Fibroblast of villous mesenchyme (primary cell): ENCODE measurements at places on chromosomes 3 and 15. TPM values are rescaled to one million over a fixed set of nuclear protein-coding genes. Genes with fewer than 3 reads are reported as not detected.

ILDR1 gene
- not detected in 2 replicates for total RNA-seq

SLC6A1 gene
- total RNA-seq = not detected in 2 replicates

NRG4 gene
- total RNA-seq = under 0.01 TPM in 2 replicates

TEX9 gene
- 2.9 and 3.9 TPM in 2 replicates for total RNA-seq

GRCh38 chr15:42868683-42869082, 51.9 kb downstream of the TTBK2 start:
- DNase-seq = no peak

- peak; percentile 56 for DNase-seq
Observed at GRCh38 chr15:83278191-83278590, 6.3 kb downstream of the BNC1 start.

DNA sequence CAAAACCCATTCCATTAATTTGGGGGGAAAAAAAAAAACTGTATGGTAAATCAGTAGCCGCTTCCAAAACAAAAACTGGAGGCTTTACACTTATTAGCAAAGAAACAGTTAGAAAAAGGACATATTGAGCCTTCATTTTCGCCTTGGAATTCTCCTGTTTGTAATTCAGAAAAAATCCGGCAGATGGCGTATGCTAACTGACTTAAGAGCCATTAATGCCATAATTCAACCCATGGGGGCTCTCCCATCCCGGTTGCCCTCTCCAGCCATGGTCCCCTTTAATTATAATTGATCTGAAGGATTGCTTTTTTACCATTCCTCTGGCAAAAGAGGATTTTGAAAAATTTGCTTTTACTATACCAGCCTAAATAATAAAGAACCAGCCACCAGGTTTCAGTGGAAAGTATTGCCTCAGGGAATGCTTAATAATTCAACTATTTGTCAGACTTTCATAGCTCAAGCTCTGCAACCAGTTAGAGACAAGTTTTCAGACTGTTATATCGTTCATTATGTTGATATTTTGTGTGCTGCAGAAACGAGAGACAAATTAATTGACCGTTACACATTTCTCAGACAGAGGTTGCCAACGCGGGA, 9.4 kb upstream of the RPL24 start:
- DNase-seq = peak; percentile 65

GRCh38 chr3:152278756-152279427, 10.2 kb downstream of the MBNL1 start:
- DNase-seq = no peak

DNA sequence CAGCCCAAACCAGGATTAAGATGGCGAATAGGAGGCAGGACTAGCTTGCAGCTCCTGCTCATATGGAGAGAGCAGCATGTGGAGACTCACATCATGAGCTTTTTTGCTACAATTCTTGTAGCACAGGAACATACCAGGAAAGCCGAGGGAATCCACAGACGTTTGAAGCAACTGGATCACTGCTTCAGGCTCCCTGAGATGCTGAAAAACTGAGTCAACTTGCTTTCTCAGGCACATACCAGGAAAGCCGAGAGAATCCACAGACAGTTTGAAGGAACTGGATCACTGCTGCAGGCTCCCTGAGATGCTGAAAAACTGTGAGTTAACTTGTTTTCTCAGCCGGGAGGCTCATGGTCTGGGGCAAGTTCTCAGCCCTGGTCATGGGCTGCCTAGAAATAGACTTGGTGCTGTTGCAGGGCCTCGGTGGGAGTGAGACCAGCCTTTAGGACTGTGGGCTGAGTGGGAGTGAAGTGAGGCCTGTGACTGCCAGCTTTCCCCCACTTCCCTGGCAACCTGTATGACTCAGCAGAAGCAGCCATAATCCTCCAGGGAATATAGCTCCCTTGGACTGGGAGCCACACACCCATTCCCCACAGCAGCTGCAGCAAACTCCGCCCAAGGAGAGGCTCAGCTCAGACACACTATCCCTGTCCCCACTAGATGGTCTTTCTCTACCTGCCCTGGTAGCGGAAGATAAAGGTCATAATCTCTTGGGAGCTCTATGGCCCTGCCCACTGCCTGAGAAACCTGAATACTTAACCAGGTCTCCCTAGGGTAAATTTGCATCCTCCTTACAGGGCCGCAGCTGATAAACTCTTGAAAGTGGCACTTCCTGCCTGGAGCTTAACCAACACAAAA, 51.9 kb upstream of the PFN2 start:
- DNase-seq = peak; percentile 14

GRCh38 chr3:105553851-105554250, 187.1 kb downstream of the ALCAM start:
- no peak for DNase-seq
